ENCODE measurements at places on chromosomes 16 and 17.
A peak's percentile ranks its signal among the peaks of the same experiment; 100 is the strongest.

DNA sequence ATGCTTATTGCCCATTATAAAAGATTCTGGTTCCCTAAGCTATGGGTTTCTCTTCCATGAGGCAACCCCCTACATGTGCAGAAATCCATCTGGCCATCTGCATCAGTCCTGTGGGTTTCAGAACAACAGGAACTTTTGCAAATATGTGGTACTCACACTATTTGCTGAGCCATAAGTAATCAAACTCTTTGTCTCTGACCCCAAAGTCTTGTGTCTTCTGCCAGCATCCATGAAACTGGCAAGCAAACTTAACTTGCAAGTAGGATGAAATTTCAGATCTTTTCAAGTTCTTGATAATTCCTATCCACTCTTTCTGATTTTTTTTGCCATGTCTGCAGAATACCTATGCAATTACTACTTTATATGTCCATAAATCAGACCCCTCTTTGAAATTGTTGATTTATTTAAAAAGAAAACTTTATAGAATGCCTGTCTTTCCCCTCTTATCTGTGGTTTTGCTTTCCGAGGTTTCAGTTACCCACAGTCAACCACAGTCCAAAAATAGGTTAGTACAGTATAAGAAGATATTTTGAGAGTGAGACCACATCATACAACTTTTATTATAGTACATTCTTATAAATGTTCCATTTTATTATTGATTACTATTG, 158.4 kb upstream of the IRX3 start:
- DNase-seq, result no peak

GRCh38 chr16:53435066-53435688, 906 bp downstream of the RBL2 start:
- DNase-seq, result peak; percentile 94

- DNase-seq, result peak; percentile 38
Measured at GRCh38 chr17:80751070-80751945, 206.7 kb downstream of the RPTOR start.

DNA sequence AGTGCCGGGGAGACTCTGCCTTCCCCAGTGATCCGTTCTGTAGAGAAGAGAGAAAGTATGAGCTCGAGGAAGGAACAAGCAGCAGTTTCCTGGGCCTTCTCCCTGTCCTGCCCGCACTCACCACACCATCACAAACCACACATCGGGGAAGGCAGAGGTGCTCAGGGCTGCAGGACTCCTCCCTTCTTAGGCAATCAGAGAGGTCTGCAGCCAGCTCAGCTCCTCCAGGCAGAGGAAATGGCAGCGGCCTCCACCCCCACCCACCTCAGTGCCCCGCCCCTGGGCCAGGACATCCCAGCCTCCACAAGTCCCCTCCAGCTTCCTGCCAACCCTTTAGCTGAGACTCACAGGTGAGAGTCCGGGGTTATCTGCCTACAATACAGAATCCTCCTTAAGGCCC, 2.0 kb downstream of the ZNF319 start:
- peak; percentile 78 for DNase-seq

DNA sequence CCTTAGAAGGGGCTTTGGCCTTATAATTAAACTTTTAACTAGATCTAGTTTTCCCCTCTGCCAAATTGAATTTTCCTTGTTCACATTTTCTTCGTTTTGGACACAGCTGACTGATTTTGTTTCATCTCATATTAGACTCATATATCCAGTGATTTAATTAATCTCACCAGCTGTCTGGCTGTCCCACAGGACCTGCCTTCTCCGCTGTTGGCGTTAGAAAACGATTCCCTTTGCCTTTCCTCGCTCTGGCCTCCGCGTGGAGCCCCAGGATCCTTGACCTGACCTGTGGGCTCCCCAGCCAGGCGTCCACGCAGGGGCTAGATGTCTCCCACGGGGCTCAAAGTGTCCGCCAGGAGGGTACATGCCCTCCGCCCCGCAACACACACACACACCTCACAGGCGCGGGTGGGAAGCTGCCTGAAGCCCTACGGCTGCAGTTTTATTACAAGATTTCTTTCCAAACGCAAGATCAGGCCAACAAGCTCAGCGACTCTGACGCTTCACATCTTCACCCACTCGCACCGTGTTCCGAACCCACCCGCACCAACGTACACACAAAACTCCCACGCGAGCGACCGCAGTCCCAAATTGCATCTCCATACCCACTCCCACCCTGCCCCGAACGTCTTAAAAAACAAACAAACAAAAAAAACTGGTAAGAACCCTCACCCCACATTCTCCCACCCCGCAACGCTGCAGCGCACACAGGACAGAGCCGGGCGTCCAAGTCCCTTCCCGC, 1.1 kb downstream of the RPRML start:
- no peak for DNase-seq
